ENCODE measurements at places on chromosomes 2 and 18.

DNA sequence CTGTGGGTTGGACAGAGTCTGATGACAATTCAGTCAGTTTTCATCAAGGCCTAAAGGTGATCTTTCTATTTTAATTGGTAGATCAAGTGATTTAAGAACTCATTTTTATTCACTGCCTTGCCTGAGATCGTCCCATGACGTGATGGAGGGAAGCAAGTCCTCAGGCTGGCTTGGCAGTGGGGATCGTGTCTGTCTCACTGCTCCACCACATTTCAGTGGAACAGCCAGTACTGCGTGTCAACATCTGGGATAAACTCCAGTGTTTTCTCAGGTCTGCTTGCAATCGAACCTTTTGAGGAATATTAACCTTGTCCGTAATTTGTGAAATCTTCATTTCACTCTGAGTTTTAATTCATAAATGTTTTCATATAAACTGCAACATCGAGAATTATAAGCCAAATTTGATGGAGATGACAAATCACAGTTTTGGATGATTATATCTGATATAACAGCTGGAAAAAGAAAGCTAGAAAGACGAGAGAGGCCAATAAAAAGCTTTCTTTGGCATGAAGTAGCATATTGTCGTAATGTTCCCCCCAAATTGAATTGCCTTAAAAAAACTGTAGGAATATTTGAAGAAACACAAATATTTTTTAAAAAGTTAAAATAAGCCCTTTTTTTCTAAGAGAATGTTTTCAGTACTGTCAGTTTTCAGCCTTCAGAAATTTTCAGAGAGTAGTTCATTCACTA lies 414.7 kb upstream of the SPRED2 start:
- no peak for DNase-seq

- no peak for DNase-seq
Measured at GRCh38 chr2:38957972-38958371, 68.3 kb downstream of the ARHGEF33 start.

DNA sequence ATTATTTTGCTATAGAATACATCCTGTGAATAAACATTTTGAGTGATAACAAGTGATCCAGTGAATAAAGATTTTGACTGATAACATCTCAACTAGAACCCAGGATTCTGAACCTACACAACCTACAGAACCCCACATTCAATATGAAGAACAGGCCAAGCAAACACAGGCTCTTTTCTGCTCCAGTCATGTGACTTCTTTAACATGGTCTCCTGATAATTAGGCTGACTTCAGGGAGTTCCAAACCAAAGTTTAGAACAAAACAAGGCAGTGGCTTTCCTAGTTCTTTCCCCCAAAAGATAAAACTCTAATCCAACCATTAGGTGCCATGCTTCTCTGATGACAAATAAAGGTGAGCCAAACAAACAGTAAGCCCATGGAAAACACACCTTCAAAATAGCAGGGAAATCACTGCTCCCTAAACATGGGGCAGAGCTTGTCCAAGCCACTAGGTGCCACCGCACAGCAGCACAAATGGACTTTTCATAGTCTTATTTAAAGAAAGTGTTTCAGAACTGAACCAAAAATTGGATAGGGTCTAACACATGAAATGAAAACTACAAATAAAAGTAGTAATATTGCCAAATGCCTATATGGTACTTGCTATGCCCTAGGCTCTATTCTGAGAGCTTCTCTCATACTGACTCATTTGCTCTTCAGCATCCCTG lies 95.3 kb downstream of the EVA1A start:
- DNase-seq = peak; percentile 53

GRCh38 chr18:28382215-28382879 lies 205.4 kb upstream of the CDH2 start:
- no peak for DNase-seq

DNA sequence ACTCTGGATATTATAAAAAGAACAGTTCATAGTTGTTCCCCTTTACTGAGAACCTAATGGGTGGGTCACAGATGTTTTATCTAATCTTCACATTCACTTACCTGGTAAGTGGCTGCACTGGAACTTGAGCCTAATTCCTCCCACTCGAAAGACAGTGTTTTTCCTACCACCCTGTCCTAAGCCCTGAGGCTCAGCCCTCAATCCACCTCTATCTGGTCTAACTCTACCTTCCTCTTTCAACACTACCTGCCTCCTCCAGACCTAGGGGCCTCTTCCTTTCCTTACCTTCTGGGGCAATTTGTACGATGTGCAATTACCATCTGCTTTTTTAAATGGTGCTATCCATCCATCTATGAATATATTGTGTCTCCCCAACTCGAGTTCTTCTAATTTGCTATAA lies 9.7 kb upstream of the KIF3C start:
- no peak for DNase-seq

DNA sequence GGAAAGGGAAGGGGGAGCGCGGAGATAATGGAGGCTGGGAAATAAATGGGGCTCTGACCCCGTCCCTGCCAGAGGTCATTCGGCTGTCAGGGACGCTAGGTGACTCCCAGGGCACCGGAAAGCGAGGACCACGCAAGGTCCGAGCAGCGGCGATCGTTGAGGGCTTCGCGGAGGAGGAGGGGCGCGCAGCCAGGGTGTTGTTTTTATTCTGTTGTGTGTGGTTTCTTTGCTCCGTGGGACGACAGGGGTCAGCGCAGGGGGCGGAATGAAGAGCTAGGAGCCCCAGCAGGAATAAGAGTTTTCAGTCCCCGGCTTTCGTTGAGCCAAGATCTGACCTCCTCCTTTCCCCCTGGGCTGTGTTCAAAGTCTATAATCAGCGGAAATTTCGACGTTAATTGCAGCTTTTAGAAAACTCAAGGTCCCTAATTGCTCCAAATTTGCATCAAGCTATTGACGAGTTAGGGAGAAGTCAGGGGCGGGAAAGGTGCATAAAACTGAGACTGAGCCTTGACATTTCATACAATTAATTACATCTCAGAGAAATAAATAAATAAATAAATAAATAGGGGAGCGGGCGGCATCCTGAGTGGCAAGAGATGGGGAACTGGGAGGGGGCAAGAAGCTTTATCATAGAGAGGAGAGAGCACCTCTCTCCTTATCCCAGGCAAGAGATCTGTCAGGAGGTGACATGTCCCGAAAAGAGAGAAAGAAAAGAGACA lies 2.2 kb downstream of the GAD1 start:
- DNase-seq = no peak

DNA sequence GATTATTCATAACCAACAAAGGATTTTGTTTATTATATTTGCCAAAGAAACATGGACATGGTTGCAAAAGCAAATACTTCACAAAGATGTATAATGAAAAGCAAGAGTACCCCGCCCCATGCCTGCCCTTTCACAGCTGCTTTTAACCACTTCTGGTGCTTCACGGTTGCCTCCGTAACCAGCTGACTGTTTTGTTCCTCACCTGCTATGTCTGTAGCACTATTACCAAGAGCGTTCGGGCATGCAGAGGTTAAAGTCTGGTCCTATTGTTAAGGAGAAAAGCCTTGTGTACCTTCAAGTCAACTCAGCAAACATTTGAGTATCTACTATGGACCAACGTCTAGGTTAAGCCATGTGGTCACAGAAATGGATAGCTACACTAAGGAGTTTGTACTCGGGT lies 115.2 kb upstream of the FOSL2 start:
- DNase-seq = no peak

Measured in fibroblast of skin of right biceps (primary cell).